ENCODE measurements at places on chromosomes 4 and X.

DNA sequence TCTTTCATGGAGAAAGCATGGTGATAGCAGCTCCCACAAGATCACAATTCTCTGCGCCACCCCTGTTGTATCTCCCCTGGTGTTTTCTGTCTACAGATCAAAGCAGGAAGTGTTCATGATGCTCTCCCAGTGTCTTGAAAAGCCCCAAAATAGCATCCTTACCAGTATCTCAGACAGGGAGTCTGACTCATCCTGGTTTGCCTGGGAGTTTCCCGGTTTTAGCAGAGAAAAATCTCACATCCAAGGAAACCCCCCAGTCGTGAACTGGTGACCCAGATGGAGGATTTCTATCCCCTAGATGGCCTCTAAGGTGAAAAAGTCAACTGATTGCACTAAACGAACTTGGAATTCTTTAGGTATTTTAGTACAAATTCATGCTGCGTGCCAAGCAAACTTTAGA lies 64.3 kb upstream of the NR0B1 start:
- DNase-seq, result no peak

- DNase-seq, result no peak
Measured at GRCh38 chrX:135476378-135476777, 44.1 kb upstream of the INTS6L start.

- DNase-seq, result no peak
Measured at GRCh38 chr4:38618505-38618904, 45.5 kb upstream of the KLF3 start.

- DNase-seq, result peak; percentile 3
Measured at GRCh38 chrX:40877887-40878286, 142.5 kb upstream of the MED14 start.

DNA sequence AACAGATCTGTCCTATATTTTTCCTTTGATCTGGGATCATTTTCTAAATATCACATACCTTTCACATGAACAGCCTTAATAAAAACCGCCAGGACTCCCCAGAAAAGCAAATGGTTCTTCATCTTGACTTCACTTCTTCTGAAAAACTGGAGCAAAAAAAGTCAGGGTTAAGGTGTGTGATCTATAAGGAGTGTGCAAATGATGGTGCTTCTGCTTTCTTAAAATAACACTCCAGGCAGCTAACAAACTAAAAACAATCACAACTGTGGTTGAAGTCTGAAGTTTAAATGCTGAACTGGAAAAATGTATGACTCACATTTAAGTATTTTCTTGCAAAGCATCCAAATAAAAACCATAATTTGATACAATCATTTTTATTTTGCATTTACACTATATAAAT lies at the start of gene JCHAIN:
TSS of gene JCHAIN (minus strand) at position 140 of the 400 bp plus-strand sequence. CDS start at position 122, 18 bp downstream.
- no peak for DNase-seq

GRCh38 chr4:117417856-117418255 lies 332.5 kb upstream of the TRAM1L1 start:
- no peak for DNase-seq

DNA sequence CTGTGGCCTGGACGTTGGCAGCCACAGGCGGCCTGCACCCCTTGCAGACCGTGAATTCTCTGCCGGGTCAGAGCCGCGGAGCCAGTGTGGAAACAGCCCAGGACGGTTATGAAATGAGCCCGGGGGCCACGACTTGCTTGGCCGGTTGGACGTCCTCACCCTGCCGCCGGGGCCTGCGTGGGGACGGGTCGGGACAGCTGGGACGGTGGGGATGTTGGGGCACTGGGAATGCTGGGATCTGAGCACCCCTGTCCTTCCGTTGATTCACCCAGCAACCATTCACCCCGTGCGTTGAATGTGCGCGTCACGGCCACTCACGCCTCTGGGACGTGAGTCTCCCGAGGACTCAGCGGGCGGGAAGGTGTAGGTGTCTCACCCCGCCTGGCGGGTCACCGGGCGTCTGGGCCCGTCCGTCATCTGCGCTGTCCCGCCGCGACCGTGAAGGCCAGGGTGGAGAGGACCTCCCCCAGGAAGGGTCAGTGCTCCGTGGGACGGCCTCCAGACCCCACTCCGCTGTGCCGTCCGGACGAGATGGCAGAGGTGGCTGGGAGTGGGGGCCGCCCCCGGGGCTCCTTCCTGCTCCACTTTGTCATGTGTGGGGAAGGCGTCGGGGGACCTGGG lies 4.5 kb upstream of the PLCXD1 start:
- DNase-seq, result no peak

- no peak for DNase-seq
Measured at GRCh38 chrX:121103381-121103780, 56.0 kb downstream of the GLUD2 start.

- DNase-seq, result no peak
Measured at GRCh38 chrX:53421772-53422085, 725 bp downstream of the SMC1A start.

GRCh38 chr4:25811374-25811690 lies 51.5 kb downstream of the SEL1L3 start:
- DNase-seq, result no peak

DNA sequence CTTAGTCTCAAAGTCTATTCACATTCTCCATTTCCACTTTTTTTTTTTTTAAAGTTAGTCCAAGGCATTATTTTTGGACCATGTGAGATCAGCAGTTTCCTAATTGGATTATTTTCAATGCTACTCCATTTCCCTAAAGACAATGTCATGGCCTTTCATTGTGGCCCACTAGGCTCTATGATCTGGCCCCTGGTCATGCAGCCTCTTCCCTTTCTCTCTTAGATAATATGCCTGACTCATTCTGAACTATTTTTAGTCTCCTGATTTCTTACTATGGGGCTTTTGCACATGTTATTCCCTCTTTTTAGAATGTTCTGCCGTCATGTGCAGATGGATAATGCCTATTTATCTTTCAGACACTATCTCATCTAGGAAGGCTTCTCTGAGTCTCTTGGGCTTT lies 157.3 kb downstream of the TMA16 start:
- DNase-seq, result no peak

DNA sequence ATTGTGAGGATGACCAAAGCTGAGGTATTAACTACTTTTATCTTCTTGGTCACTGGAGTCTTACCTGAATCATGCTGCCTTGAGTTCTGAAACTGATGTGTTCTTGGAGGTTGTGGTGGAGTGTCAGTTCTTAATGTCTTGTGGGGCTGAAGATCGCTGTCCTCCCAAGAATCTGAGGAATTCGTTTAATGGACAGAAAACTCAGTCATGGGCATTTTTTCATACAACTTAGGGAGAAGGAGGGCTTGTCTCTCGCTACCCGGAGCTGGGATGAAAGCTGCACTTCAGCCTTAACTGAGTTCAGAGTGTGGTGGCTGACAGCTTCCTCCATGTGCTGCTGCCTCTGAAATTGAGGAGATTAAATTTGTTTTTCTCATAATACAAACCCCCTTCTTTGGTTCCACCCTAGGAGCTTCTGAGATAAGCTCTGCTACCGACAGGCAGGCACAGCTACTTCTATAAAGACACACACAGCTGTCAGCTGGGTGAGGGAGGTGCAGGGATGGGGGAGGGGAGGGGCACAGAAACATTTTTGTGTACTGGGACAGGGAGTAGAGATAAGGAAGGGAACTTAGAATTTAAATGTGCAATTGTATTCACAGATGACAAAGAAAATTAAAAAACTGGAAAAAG lies 30.8 kb downstream of the RBBP7 start:
- DNase-seq, result no peak

- DNase-seq, result no peak
Measured at GRCh38 chr4:74583089-74583700, 138.3 kb downstream of the AREG start.

Measured in NCI-H526 treated with DMSO at 0.1 percent for 48 hours (cell line).